ENCODE measurements at places on chromosomes 12 and 14.

DNA sequence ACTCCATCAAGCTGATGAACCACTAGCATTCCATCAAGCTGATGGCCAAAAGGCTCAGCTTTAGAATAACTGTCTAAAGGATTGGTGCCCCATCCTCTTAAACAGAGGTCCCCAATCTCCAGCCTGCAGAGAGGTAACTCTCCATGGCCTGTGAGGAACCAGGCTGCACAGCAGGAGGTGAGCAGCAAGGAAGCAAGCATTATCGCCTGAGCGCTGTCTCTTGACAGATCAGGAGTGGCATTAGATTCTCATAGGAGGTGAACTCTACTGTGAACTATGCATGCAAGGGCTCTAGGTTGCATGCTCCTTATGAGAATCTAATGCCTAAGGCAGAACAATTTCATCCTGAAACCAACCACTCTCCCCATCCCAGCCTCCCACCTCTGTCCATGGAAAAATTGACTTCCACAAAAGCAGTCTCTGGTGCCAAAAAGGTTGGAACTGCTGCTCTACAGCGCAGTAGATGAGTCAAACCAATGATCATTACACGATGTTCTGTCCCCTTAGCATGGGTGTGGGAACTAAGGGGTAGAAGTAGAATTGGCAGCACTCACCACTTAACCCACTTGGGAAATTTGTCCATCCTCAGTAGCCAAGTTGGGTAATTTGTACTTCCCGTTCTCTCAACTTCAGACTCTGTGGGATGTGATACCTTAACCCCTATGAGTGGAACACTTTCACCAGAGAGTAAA is 66.9 kb downstream of the ANKS1B start:
- DNase-seq, result no peak

GRCh38 chr12:60921541-60921940 is 1325.7 kb downstream of the SLC16A7 start:
- no peak for DNase-seq

DNA sequence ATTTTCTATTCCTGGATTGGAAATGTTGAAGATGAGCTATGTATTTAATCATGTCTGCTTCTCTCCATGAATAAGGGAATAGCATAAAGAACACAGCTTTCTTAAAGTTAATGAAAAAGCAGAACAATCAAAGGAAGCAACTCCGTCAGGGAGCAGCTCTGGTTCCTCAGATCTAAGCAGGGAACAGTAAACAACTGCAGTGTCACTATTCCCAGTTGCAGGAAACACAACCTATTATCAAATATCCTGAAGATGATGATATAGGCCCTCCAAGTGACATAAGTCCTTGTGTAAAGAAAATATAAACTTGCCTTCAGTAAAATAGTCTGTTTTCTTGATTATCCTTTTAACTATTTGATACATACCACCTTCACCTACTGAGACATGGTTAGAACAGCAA is 228.1 kb downstream of the KCNC2 start:
- DNase-seq, result no peak

DNA sequence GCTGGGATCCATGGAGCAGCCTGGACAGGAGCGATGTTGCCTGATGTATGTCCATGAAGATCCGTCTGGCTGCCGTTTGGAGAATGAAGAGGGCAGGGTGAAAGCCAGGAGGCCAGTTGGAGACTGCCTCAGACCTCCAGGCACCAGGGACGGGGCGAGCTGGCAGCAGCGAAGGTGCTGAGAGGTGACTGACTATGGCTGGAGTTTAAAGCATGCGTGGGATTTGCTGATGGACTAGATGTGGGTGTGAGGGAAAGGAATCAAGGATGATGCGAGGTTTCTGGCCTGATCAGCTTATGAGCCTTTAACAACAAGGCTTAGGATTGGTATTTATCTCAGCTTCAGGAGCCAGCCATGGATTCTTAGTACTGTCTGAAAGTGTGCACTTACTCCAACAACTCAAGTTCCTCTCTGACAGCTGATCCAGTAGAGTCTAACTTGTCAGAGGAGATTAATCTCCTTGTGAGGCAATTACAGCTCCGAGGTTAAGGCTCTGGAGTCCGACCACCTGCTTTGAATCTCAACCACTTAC is 49.4 kb downstream of the DYNC1H1 start:
- no peak for DNase-seq
